Brain pericyte (primary cell): ENCODE measurements at places on chromosomes 1 and 21.

GRCh38 chr1:47532921-47533792 is 95.3 kb downstream of the FOXD2 start:
- DNase-seq: peak; percentile 56

DNA sequence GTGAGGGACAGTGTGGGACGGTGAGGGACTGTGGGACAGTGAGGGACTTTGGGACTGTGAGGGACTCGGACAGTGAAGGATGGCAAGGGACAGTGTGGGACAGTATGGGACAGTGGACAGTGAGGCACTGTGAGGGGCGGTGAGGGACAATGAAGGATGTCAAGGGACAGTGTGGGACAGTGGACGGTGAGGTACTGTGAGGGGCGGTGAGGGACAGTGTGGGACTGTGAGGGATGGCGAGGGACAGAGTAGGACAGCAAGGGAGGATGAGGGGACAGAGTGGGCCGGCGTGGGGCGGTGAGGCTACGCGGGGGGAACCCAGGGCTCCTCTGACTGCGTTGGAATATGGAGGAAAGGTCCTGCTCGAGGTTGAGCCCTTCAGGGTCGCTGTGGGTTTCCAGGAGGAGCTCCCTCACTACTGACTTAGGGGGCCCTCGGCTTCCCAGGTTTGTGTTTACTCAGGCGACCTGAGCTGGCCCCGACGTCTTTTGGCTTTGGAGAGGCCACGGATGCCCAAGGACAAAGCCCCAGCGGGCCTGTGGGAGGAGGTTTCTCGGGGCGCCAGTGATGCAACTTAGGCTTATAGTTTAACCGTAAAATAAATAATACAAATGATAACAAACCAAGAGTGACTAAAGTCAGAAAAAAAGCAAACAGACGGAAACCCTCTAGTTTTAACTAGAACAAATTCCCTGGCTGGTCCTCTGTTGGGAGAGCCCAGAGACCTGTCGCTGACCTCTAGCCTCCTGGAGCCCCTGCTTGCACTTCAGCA is 1.1 kb upstream of the ERRFI1 start:
- DNase-seq: no peak

- no peak for DNase-seq
These were observed 996 bp upstream of the C1orf159 start for GRCh38 chr1:1116701-1117468.

DNA sequence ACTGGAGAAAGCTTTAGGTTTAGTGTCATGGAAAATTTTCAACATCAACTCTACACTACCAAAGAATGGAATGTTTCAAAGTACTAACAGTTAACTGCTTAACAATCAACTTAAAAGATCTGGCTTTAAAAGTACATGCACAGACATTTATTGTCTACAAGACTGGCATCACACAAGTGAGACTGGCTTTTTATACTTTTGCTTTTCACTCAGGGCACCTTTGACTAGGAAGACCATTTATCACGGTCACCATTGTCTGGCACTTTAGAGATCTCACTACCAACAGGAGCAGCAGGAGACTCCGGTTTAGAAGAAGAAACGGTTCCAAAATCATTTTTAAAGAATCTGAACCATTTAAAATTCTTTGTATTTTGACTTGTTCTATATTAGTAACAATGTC is 812.3 kb downstream of the ADGRL2 start:
- no peak for DNase-seq
